ENCODE measurements at places on chromosomes 3 and 15.

DNA sequence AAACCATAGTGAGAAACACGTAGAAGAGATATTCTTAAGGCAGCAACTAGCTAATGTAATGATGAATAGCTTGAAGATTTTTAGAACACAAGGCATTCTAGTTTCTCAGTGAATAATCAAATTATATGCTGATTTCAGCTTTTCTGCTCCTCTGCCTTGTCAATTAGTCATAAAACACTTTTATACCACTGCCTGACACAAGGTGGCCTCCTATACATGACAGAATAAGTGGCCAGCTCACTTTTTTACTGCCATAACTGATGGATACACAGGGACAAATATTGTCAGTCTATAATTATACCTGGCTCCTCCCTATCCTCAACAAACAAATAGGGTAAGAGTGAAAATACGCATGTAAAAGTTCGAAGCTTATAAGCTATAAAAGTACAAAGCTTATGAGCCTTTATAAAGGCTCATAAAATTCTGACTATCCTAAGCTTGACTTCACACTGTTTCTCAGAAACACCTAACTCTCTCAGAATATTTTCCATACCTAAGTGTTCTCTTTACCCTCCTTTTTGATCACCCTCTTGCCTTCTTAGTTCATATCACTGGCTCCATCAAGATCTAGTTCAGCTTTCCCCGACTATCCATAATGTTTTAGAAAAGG is 81.6 kb downstream of the HERC1 start:
- peak; percentile 21 for DNase-seq

GRCh38 chr15:98547741-98548138 is 100.6 kb upstream of the IGF1R start:
- DNase-seq, result peak; percentile 56

DNA sequence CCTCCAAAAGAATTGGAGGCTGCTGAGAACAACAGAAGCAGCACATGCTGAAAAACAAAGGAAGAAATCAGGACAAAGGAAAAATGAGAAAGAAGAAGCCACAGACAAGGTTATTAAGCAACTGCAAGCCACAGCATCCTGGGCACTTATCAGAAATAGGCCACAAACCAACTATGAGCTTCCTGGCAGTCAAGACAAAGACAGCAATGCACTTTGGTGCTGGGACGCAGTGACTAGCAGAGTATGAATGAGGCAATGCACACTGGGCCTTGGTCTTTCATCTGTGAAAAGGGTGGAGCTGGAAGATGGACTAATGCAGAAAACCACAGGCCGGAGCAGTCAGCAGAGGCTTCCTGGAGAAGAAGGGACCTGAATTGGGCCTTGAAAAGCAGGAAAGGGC is 56.0 kb upstream of the LINGO1 start:
- DNase-seq, result no peak

DNA sequence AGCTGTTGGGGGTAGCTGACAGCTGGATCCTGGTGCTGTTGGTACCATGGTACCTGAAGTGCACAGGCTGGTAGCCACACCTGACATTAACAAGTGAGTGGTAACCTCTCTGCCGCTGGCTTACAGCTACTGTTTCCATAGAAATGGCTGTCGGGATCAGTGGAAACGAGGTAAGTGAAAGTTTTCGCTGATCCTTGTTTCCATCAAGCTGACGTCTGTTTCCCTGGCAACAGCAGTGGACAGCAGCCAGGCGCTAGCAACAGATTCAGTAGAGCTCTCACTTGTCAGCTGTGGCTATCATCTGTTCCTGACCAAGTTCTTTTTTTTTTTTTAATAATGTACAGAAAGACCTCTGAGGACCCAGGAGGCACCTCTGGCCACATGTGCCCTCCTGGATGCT is 166.2 kb downstream of the CHDH start:
- DNase-seq, result no peak

DNA sequence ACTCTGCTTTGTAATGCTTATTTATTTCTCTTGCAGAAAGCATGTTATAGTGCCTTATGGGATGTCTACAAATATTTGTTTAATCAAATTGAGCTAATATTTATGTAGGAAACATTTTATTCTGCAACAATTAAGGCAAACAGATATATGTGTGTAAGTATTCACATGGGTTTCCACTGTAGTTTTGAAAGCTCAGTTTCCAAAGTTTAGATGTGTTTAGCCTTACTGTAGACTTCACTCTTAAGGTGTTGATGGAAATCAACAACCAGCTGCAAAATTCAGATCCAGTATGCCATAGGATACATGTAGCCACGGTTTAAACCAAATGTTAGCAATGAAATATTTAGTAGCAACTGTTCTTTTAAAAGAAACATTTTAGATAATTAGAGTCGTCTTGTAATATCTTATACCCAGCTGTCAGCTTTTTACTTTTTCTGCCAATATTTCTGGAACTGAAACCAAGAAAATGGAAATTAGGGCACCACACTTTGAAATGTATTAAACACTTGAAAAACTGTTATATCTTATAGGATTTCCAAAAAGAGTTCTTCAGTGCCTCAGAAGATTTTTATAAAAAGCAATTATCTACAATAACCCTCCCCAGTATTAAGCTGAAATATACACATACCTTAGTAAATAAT is 18.5 kb downstream of the PIK3CA start:
- no peak for DNase-seq

- no peak for DNase-seq
Measured at GRCh38 chr3:22952860-22953259, 250.3 kb upstream of the UBE2E2 start.
